ENCODE measurements at places on chromosomes 13 and 19.

GRCh38 chr13:97354808-97355207 is 79.2 kb upstream of the RAP2A start:
- DNase-seq, result no peak

- no peak for DNase-seq
These were observed 27.0 kb upstream of the CEACAM1 start for GRCh38 chr19:42555317-42555716.

DNA sequence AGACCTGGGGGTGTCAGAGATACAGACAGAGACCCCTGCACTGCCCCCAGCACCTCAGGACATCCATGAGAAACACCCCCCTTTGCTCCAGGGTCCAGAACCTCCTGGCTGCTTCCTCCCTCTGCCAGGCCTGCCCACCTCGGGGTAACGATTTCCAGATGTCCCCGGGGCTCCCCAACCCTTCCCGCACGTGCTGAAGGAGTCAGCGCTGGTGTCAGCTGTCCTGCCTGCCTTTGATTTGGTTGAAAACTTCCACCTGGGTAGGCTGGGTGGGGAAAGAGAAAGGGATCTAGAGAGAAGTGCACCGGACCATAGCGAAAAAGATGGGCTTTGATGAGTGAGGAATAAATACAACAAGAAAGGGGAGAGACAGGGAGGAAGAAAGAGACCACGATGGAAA is 1.5 kb upstream of the CGB7 start:
- no peak for DNase-seq

DNA sequence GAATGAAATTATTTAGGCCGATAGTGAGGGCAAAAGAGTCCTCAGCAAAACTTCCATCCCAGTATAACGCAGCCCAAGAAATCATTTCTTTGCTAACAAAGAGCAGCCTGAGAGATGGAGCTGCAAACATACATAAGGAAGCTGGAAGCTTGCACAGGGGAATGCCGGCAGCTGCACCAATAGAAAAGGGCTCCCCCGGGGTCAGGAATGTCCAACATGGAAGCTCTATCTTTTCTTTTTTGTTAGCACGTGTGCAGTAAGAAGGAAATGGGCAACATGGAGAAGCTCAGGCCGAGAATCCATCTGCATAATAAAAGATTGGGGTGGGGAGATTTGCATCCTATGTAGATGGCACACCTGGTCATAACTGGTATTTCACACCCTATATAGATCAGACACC is 1363.5 kb upstream of the PCDH20 start:
- no peak for DNase-seq
